BJ (cell line): ENCODE measurements at places on chromosomes 3 and 15. TPM values are rescaled to one million over a fixed set of nuclear protein-coding genes. Genes with fewer than 3 reads are reported as not detected.

DNA sequence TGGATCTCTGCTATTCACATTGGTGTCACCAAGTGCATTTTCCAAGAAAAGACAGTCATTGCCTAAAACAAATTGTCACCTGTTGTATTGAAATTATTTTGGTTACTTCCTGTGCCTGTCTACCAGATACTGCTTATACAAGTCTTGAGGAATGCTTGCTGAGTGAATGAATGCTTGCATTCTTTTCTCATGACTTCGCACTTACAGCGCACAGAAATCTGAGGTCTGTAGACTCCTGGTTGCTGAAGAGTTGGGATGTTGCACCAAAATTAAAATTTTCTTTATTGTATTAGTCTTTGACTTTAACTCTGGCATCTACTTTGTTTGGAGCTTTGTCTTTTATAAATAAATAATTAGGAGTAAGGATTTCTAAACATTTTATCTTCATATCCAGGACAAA lies 28.4 kb downstream of the SH3GL3 start:
- no peak for DNase-seq

DNA sequence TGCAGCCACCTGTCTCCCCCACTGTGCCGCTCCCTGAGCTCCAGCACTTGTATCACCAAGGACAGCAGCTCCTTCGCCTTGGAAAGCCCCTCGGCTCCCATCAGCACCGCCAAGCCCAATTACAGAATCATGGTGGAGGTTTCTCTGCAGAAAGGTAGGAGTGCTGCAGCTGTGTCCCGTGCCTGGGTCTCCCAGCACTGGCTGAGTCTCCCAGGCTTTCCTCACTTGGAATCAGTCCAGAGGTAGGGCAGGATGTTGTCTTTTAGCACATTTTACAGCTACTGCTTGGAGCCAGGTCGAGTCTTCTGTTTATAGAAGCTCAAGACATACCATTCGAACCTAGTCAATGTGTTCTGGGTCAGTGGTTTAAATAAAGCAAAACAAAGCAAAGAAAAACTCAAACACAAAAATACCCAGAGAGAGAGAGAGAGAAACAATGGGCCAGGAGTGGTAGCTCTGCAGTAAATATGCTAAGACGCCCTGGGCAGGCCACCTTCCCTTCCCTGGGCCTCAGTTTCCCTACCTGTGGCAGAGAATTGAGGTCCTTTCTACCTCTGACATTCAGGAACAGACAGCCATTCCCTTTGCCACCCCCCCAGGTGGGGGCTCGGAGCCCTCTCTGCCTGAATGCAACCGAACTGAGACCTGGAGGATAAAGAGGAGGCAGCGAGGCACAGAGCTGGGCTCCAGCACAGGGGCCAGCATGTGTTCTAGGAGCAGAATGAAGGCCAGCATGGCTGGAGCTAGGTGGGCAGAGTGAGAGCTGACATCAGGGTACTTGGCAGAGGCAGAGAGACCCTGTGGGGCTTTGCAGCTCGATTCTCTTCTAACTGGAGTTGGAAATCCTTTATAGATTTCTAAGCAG lies 44.1 kb downstream of the STARD5 start:
- no peak for DNase-seq

CP gene
- 0.07 TPM in 1 of 2 replicates, not detected in the other for polyA plus RNA-seq

GRCh38 chr3:118181274-118181673 lies 853.4 kb downstream of the IGSF11 start:
- DNase-seq = no peak

LRRC31 gene
- not detected in 2 replicates for polyA plus RNA-seq
